ENCODE measurements at places on chromosomes 4 and X. TPM values are rescaled to one million over a fixed set of nuclear protein-coding genes. Genes with fewer than 3 reads are reported as not detected.

Gene RASGEF1B
- 4.3 TPM for total RNA-seq

Gene HNRNPH2
- total RNA-seq, result 51.4 TPM

GRCh38 chrX:130079824-130080406 lies 30.4 kb downstream of the ELF4 start:
- no peak overlapping the region for H3K27ac ChIP-seq
- no peaks in the 10 kb centered on the region for H3K27me3 ChIP-seq
- no peak for DNase-seq
- no peak overlapping the region for H3K4me3 ChIP-seq
- H3K36me3 ChIP-seq, result no peaks in the 10 kb centered on the region

- no peaks in the 10 kb centered on the region for H3K36me3 ChIP-seq
- no peak overlapping the region for H3K27ac ChIP-seq
- DNase-seq, result no peak
- no peak overlapping the region for H3K4me3 ChIP-seq
- H3K27me3 ChIP-seq, result no peaks in the 10 kb centered on the region
- H3K4me1 ChIP-seq, result peaks cover 24% of the 10 kb centered on the region
These were observed 193.0 kb downstream of the PDGFC start for GRCh38 chr4:156778606-156779005.

DNA sequence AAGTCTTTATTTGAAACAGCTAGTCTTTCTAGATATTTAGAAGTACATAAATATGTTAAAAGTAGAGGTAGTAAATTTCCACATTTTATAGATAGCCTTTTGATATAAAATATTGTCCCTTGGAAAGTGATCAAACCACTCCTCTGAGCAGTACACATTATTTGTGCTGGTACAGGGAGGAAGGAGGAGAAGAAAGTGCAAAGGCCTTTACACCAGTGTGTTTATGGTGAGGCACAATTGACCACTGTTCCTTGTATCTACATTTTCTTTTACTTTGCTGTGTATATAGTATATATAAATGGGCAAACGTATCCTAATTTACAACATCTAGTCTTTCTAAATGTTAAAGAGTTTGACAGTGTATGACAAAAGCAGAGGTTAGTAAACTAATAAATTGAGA lies 39.9 kb downstream of the CXCL8 start:
- H3K27me3 ChIP-seq, result no peaks in the 10 kb centered on the region
- H3K4me1 ChIP-seq, result peaks cover 16% of the 10 kb centered on the region
- no peak overlapping the region for H3K4me3 ChIP-seq
- no peak overlapping the region for H3K27ac ChIP-seq
- H3K36me3 ChIP-seq, result no peaks in the 10 kb centered on the region
- DNase-seq, result no peak

GRCh38 chr4:118947095-118947494 lies 58.4 kb downstream of the SYNPO2 start:
- peak overlapping the region; percentile 2 for H3K27ac ChIP-seq
- no peaks in the 10 kb centered on the region for H3K36me3 ChIP-seq
- H3K4me1 ChIP-seq, result peaks cover 87% of the 10 kb centered on the region
- no peak overlapping the region for H3K4me3 ChIP-seq
- no peak for DNase-seq

DNA sequence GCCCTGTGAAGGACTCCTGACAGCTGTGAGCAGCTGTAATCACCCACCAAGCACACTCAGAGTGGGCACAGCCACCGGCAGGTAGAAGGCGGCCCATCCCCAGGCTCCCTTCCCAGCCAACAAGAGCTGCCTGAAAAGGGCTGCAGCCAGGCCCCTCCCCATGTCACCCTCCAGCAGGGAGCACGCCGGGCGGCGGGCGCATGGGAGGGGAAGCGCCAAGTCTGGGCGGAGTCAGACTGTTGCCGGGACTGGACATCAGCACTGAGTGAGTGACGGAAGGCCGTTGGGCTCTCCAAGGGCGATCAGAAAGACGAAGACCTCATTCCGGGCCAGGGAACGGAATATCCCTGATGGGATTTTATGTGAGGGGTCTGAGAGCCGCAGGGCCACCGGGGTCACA lies 82.1 kb downstream of the PPP2R2C start:
- peak; percentile 61 for DNase-seq
- H3K4me3 ChIP-seq, result peak overlapping the region; percentile 23
- H3K27me3 ChIP-seq, result peaks cover 34% of the 10 kb centered on the region
- H3K4me1 ChIP-seq, result peaks cover 20% of the 10 kb centered on the region
- no peaks in the 10 kb centered on the region for H3K36me3 ChIP-seq

Gene ZNF157
- not detected for total RNA-seq

- no peak for DNase-seq
- peaks cover 88% of the 10 kb centered on the region for H3K4me1 ChIP-seq
- H3K36me3 ChIP-seq, result no peaks in the 10 kb centered on the region
- H3K27me3 ChIP-seq, result no peaks in the 10 kb centered on the region
These were observed 57.5 kb downstream of the MAML3 start for GRCh38 chr4:140096483-140096861.

Data from left ventricle myocardium inferior (tissue), 1 donor.